ENCODE measurements at places on chromosomes 13 and 19.

GRCh38 chr13:40069173-40070044 is 413.9 kb downstream of the COG6 start:
- DNase-seq = no peak

- peak; percentile 96 for DNase-seq
These were observed at the start of gene TRPM4 for GRCh38 chr19:49157445-49158224. Gene TRPM4, plus strand, starts transcription at chr19:49157792. Its CDS starts 75 bp downstream, at chr19:49157867.

DNA sequence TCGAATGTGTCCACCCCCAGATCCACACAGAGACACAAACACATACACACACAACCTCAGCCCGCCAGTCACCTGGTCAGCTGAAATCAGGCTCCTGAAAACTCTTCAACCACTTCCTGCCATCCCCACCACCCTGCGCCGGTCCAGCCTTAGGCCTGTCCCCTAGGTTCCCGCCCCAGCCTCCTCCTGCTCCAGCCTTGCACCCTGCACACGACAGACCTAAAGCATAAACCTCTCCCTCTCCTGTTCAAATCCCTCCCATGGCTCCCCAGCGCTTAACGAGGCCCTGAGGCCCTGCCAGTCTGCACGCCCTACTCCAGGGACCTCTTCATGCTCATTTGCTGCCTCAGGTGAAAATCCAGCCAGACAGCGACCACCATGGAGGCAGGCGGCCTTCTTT is 7.1 kb downstream of the PNMA8B start:
- no peak for DNase-seq

DNA sequence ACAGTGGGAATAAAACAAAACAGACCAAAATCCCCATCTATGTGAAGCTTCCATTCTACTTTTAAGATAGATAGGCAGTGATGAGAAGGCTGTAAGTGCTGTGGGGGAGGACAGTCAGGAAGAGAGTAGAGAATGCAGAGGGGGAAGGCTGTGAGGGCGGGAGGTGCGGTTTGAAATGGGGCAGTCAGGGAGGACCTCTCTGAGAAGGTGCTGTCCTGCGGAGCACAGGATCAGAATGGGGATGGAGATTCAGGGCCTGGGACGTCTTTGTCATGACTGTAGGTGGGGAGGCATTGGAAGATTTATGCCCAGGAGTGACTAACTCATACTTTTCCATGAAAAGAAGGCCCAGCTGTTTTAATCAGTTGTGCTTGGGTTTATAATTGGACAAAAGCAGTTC is 3.9 kb upstream of the GPR183 start:
- no peak for DNase-seq

DNA sequence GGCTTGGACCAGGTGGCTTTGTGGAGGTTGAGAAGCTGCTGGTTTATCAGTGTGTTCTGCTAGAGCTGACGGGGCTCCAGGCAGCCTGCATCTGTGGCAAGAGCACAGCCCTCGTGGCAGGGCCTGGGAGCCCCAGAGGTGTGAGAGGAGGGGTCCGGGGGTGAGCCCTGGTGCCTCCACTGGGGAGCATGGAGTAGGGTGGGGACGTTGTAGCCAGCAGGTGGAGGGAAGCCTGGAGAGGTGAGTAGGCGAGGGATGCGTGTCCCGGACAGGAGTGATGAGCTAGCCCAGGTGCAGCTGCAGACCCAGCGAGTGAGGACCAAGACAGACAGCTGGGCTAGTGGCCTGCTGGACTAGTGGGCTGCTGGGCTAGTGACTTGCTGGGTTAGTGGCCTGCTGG is 51.0 kb downstream of the SLC7A9 start:
- no peak for DNase-seq

GRCh38 chr19:28705008-28705407 is 507.9 kb downstream of the UQCRFS1 start:
- no peak for DNase-seq

GRCh38 chr19:30640252-30640965 is 268.2 kb downstream of the ZNF536 start:
- no peak for DNase-seq

- no peak for DNase-seq
These were observed 122.0 kb downstream of the OLFM4 start for GRCh38 chr13:53150568-53150967.

- no peak for DNase-seq
These were observed 321.8 kb upstream of the NBEA start for GRCh38 chr13:34620074-34620850.

DNA sequence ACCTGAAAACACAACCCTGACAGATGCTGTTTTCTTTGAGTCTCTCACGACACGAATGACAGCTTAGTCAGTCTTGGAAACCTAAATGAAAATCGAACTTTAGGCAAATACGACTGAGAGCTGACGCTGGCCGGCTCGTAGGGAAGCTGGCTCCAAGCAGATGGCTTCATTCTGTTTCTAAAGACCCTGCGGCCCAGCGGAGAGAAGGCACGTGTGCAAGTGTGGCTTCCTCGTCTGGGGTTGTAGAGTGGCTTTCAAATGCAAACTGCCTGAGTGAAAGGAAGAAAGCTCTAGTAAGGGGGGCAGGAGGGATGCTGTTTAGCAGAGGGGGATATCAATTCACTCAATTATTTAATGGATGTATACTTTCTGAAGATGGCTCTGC is 26.1 kb upstream of the TIMM44 start:
- DNase-seq = no peak

DNA sequence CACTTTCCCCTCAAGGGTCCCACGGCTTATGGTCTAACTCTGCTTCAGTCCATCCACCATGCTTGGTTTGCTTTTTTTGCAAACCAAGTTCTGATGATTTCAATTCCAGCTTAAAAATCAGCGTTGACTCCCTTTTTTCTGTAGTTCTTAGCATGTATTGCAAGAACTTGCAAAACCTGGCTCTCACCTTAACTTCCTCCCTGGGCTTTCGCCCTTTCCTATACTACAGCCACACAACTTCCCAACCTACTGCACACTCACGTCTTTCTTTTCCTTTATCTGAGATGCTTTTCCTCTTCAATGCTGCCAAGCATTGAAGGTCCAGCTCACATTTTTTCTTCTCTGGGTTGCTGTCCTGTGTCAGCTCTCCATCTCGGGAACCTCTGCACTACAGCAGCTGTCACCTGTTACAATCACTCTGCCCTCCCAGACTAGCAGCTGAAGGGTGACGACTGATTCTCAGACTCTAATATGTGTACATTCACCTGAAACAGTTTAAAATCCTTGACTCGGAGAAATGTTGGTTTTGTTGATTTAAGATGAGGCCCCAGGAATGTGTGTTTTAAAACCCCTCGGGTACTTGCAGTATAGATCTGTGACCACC is 143.7 kb downstream of the FREM2 start:
- DNase-seq = no peak

- peak; percentile 87 for DNase-seq
These were observed 885 bp downstream of the TGFB1 start for GRCh38 chr19:41352609-41353465.

DNA sequence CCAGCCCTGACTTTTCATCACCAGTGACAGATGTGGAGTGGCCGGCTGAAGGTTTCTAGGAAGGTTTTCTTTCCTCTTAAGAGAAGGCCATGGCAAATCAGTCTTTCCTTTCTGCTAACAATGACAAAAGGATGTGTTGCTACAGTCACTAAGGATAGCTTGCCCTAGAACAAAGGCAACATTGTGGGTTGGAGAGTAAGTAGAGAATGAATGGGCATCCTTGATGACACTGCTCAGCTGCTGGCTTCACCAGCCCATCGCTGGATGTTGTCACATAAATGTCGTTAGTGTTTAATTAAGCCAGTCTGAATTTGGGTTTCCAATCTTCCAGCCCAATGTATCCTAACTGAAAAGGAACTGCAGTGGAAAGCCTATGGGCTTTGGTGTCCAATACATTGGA is 168.4 kb downstream of the ZIC5 start:
- DNase-seq = no peak

GRCh38 chr19:11179716-11180297 is 17.5 kb downstream of the KANK2 start:
- no peak for DNase-seq

DNA sequence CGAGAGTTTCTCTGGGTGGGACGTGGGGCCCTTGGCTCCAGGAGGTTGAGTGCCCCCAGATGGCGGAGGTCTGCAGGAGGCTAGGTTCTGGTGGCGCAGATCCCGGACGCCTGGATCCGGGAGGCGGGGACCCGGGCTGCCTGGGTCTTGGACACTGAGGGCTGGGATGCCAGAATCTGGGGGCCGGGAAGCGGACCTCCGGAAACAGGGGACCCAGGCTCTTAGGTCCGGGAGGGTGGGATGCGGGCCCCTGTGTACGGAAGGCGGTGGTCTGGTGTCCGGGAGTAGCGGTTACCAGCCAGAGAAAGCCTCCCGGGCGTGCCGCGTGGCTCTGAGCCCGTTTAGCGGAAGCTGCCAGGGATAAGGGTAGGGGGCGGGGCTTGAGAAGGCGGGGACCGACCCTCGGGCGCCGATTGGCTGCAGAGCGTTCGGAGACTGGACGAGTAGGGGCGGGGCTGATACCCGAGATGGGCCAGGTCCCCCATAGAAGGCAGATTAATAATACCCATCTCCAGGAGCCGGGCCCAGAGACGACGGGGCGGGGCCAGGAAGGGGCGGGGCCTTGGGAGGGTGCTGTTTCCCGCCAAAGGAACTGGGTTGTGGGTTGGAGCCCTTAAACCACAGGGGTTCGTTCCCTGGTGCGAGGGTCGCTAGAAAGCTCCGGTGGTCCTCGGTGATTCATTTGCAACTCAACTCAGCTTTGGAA is at the start of gene SLC1A5:
Gene SLC1A5 (minus strand): TSS at position 333 of the 706 bp plus-strand sequence. CDS start 629 bp downstream, outside the sequence.
- DNase-seq = peak; percentile 97

DNA sequence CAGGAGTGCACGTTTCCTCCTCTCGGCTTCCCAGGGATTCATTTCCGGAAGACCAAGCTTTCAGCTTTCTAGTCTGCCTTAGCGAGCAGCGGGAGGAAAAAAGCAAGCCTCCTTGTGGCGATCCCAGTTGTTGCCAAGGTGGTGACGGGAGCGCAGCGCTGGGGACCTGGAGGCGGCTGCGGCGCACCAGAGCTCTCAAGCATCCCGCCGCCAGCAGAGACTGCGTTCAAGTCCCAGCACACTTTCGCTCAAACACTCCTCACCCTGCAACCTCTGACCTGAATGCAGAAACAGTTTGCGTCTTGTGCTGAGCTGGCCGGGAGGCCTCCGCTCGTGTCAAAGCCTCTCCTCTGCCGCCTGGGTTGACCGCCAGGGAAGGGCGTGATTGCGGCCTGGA is 4.9 kb downstream of the GSX1 start:
- DNase-seq = no peak

- DNase-seq = no peak
These were observed 194.7 kb downstream of the URI1 start for GRCh38 chr19:30136611-30137195.

DNA sequence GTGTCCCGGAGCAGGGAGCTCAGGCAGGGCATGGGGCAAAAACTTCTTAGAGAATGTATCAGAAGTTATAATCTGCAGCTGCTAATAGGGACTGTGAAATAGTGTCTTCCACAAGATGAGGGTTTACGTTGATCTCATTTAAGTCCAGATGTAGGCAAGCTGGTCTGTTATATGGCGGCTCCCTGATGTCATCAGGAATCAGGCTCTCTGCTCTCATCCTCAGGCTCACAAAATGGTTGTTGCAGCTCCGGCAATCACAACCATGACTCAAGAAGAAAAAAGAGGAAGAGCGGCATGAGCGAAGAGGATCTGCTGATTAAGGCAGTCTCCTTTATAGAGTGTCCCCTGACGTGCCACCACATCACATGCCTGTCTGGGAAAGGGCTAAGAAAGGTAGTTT is 191.3 kb downstream of the KLF5 start:
- no peak for DNase-seq

DNA sequence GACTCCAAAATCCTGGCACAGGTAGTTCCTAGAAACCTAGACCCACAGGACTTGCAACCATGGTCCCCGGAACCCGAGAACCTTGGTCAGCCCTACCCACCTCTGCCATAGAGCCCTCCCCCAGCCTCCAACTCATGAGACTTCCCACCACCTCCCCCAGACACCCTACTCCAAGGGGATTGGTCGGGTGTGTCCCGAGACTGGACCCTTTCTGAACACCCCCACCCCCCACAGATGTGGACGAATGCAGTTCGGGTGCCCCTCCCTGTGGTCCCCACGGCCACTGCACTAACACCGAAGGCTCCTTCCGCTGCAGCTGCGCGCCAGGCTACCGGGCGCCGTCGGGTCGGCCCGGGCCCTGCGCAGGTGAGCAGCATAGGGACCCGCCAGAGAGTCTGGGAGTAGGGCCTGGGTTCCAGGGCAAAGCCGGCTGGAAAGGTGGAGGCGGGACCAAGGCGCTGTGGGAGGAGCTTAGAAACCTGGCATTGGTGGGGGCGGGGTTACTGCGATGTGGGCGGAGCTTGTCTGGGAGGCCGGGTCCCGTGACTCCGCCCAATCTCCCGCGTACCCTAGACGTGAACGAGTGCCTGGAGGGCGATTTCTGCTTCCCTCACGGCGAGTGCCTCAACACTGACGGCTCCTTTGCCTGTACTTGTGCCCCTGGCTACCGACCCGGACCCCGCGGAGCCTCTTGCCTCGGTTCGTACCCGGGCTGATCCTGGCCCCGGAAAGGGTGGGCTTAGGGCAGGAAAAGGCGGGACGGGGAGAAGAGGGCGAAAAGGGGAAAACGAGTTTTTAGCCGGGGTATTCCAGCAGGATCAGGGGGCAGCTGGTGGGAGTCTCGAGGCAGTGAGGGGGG is 11.9 kb downstream of the LTBP4 start:
- DNase-seq = peak; percentile 81

DNA sequence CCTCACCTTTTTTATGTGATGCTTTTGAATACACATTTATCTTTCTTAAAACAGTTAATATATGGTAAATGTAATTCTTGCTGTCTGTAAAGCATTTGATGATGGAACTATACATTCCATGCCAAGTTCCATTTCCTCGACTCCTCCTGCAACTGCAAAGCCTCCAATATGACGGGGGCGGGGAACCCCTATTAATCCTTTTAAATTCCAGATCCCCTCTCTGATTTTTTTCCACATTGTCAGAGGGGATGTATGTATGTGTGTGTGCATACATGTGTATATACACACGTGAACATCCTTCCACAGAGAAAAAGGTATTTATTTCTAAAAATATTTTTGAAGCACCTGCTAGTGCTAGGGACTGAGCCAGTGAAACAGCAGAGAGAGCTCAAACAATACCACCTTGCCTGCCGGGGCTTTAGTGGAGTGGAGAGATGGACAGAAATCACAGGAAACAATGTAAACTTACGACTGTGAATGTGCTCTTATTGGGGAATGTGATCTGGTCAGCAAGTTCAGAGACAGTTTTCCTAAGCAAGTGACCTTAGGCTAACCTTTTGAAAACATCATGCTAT is 25.3 kb upstream of the MAB21L1 start:
- DNase-seq = no peak

Data from Right ventricle myocardium inferior (tissue), 1 donor.